Lower lobe of right lung (tissue), 2 donors: ENCODE measurements at places on chromosomes 5 and 9. TPM values are rescaled to one million over a fixed set of nuclear protein-coding genes. Genes with fewer than 3 reads are reported as not detected.

DNA sequence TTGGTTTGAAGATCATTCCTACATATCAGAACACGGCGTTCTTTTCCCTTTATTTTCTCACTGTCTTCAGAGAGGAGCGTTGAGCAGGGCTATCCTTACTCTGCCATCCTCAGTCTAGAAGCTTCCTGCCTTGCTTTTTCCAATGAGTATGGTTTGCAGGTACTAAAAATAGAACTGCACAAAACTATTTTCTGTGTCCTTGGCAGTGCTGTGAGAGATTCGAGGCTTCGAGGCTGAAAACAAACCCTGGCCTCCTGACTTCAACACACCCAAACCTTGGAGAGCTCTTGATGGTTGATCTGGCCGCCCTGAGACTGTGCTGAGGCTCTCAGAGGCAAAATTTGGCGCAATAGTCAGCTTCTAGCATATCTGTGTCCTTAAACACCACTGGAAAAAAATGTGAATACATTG lies 78.9 kb downstream of the GOLPH3 start:
- H3K4me3 ChIP-seq = no peak overlapping the region
- no peak for DNase-seq
- peaks cover 22% of the 10 kb centered on the region for H3K4me1 ChIP-seq
- H3K27ac ChIP-seq = no peak overlapping the region

DNA sequence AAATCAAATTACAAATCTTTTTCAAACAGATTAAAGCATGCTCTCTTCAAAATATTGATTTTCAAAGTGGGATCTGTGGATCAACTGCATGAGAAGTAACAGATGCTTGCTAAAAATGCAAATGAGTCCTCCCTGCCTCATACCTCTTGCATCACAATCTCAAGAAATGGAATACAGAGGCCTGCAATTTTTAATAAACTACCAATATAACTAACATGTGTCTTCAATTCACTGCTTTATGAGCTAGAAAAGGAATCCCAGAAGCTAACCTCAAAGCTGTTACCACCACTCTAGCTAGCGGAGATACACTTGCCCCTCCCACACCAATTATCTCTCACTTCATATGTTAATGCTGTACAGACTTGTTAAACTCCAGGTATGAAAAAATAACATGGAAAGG lies 9.6 kb downstream of the OR13C5 start:
- no peaks in the 10 kb centered on the region for H3K4me1 ChIP-seq
- no peak for DNase-seq
- no peak overlapping the region for H3K27ac ChIP-seq
- H3K27me3 ChIP-seq = no peaks in the 10 kb centered on the region
- no peak overlapping the region for H3K4me3 ChIP-seq
- no peaks in the 10 kb centered on the region for H3K36me3 ChIP-seq

DNA sequence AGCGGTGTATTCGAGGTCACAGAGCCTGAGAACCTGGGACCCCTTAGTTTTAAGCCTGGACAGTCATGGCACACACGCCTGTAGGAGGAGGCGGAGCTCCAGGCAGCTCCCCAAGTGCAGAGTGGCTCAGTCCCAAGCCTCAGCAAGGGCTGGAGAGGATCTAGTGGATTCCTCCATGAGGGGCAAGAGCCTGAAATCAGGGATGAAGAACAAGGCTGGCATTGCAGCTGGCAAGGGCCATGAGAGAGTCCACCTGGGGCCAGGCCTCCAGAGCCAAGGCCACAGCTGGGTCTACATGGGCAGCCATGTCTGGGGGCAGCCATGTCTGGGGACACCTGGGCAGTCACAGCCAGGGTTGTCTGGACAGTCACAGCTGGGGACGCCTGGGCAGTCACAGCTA lies 21.9 kb downstream of the ADAMTSL2 start:
- DNase-seq = no peak
- H3K4me1 ChIP-seq = peaks cover 44% of the 10 kb centered on the region
- no peak overlapping the region for H3K4me3 ChIP-seq
- peaks cover 21% of the 10 kb centered on the region for H3K36me3 ChIP-seq
- no peaks in the 10 kb centered on the region for H3K27me3 ChIP-seq

DNA sequence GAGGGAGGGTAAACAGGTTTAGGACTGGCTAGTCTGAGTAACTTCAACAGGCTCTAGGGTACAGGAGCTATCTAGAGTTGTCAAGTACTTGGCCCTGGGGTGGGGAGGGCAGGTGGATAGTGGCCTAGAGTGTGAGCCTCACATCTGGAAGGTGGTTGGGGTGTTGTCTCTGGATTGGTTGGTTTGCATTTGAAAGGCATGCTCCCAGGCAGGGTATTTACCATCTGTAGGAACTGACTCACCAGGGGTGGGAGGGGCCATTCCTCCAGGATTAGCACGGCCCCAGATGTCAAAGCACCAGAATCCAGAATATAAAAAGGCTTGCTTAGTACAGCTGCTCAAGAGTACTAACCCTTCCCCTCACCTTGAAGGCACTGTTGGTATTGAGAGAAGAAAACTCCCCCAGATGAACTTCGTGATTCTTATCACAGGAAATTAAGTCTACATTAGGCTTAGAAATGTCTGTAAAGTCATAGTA lies 193.3 kb downstream of the NTRK2 start:
- DNase-seq = peak; percentile 43
- H3K4me1 ChIP-seq = no peaks in the 10 kb centered on the region
- no peaks in the 10 kb centered on the region for H3K36me3 ChIP-seq
- H3K27me3 ChIP-seq = no peaks in the 10 kb centered on the region
- no peak overlapping the region for H3K4me3 ChIP-seq

DNA sequence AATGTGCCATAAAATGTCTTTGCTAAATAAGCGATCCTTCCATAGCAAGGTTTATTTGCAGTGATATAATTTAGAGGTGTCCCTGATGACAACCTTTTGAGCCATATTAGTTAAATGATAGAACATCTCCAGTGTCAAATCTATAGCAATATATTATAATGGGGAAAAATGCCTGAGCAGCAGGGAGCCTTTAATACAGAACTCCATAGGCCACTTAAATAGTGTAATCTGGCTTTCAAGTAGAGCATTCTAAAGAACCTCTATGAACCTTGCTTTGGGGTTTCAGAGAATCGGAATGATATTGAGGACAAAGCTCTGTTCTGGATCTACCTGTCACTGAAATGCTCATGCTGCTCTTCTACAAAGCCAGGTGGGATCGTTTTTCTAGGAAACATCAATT lies 96.7 kb upstream of the MEF2C start:
- H3K36me3 ChIP-seq = no peaks in the 10 kb centered on the region
- DNase-seq = no peak
- H3K27me3 ChIP-seq = no peaks in the 10 kb centered on the region
- H3K4me3 ChIP-seq = no peak overlapping the region
- no peaks in the 10 kb centered on the region for H3K4me1 ChIP-seq
- H3K27ac ChIP-seq = no peak overlapping the region

- DNase-seq = no peak
- H3K4me3 ChIP-seq = no peak overlapping the region
- no peaks in the 10 kb centered on the region for H3K27me3 ChIP-seq
- no peak overlapping the region for H3K27ac ChIP-seq
Observed at GRCh38 chr9:77833561-77834429, 185.7 kb upstream of the GNA14 start.

GRCh38 chr9:107323836-107324585 lies 40.9 kb downstream of the RAD23B start:
- no peaks in the 10 kb centered on the region for H3K27me3 ChIP-seq
- H3K4me3 ChIP-seq = no peak overlapping the region
- H3K27ac ChIP-seq = no peak overlapping the region
- H3K36me3 ChIP-seq = peaks cover 72% of the 10 kb centered on the region
- H3K4me1 ChIP-seq = no peaks in the 10 kb centered on the region
- DNase-seq = no peak

DNA sequence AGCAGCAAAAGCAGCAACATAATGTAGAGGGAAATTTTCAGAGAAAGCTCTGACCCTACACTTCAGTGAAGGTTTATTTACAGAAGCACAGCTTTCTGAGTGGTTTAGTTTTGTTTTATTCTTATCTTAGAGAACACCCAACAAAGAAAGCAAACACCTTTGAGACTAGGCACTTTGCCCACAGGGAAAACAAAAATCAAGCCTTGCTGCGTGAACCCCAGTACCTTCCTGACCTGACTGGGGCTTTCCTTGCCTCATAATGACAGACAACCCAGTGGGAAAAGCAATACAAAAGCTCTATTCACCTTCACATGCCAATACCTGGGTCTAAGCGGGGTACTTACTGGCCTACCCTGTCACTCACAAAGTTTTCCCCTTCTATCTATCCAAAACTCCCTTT lies 189.8 kb downstream of the HINT1 start:
- no peaks in the 10 kb centered on the region for H3K36me3 ChIP-seq
- H3K4me3 ChIP-seq = no peak overlapping the region
- H3K4me1 ChIP-seq = no peaks in the 10 kb centered on the region
- no peak overlapping the region for H3K27ac ChIP-seq
- DNase-seq = no peak

GRCh38 chr5:32566319-32567111 lies 18.8 kb upstream of the SUB1 start:
- H3K27ac ChIP-seq = no peak overlapping the region
- H3K36me3 ChIP-seq = no peaks in the 10 kb centered on the region
- no peak overlapping the region for H3K4me3 ChIP-seq
- H3K4me1 ChIP-seq = no peaks in the 10 kb centered on the region

GRCh38 chr9:105890046-105890822 lies 195.9 kb downstream of the TMEM38B start:
- H3K4me3 ChIP-seq = no peak overlapping the region
- H3K36me3 ChIP-seq = no peaks in the 10 kb centered on the region
- no peak for DNase-seq

DNA sequence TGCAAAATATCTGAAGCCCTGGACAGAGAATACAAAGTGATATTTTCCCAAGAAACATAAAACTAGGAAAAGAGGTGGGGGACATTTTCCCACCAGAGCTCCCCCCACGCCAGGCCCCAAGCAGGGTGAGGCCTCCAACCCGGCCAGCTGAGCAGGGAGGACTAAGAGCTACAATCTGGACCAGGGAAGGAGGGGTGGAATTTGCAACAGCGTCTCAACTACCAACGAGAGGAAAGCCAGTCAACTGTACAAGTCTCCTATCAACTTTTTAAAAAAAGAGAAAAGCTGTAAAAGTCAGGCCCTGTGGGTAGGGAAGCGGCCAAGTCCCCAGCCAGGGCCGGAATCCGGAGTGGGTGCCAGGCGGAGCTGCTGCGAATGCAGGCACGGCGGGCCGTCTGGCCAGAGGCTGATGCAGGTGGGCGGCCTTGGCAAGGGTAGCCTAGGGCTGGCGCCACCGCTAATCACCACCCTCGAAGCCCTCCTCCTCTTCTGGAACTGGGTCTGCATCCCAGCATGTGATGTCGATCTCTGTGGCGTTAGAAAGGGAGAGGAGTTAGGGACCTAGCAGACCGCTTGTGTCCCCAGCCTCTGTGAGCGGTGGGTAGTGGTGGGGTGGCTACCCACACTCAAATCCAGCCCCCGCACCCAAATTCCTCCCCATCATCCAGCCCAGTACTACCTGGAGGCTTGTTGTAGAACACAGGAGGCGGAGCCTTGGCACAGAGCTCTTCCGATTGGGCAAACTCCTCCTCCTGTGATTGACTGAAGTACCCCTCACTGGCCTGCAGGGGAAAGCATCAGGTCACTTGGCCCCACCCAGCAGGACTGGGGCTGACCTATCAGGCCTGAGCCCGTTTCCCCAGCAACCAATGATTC lies 10.6 kb downstream of the PRR7 start:
- H3K36me3 ChIP-seq = peaks cover 19% of the 10 kb centered on the region
- H3K27ac ChIP-seq = no peak overlapping the region
- DNase-seq = peak; percentile 83
- H3K27me3 ChIP-seq = peaks cover 6% of the 10 kb centered on the region

DNA sequence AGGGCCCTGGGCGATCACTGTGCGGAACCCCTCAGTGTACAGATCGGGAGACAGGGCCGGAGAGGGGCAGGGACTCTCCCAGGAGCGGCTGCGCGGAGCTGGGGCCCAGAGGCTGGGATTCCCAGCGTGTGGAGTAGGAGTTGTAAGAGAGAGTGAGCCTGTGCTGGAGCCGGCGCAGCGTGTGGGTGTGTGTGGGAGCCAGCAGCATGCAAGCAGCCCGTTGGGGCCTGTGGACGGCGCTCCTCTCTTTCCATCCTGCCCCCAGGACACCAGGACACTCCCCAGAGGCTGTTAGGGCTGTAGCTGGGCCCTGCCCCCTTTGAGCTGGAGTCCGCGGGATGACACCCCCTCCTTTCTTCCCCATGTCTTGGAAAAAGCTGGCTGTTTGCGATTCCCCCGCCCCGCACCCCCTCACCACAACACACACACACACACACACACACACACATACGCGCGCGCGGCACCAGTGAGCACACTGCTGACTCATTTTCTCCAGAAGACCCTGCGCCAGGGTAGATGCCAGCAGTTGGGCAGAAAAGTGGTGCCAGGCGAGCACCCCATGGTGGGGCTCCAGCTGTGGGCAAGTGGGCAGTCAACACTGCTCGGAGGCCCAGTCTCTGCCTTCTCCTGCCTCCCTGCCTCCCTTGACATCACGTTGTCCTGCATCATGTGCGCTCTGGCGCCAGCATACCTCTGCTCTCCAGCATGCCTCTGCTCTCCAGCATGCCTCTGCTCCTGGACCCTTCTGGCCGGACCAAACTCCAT lies 1.5 kb downstream of the COL27A1 start:
- H3K27me3 ChIP-seq = peaks cover 36% of the 10 kb centered on the region
- H3K27ac ChIP-seq = no peak overlapping the region
- peaks cover 20% of the 10 kb centered on the region for H3K4me1 ChIP-seq
- DNase-seq = peak; percentile 64

DNA sequence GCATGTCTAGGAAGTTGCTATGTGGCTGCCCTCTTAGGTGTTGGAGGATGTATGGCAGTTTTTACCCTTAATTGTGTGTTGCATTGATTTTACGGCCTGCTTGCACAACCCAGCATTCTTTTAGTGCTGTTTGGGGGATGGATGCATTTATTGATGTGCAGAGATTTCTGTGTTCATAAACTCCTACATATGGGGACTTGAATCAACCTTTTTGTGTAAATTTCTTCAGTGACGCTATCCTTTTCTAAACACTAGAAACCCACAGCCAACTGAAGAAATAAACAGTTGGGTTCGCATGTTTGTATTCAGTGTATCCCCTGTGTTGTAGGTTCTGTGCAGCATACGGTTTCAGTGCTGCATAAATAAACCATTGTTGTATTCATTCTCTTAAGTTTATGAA lies 263.7 kb downstream of the RASEF start:
- H3K36me3 ChIP-seq = no peaks in the 10 kb centered on the region
- no peak overlapping the region for H3K27ac ChIP-seq
- H3K27me3 ChIP-seq = no peaks in the 10 kb centered on the region
- H3K4me1 ChIP-seq = no peaks in the 10 kb centered on the region
- no peak overlapping the region for H3K4me3 ChIP-seq

GRCh38 chr5:58064801-58065200 lies 395.1 kb downstream of the PLK2 start:
- H3K36me3 ChIP-seq = no peaks in the 10 kb centered on the region
- H3K4me3 ChIP-seq = no peak overlapping the region
- H3K27ac ChIP-seq = no peak overlapping the region
- H3K4me1 ChIP-seq = no peaks in the 10 kb centered on the region
- H3K27me3 ChIP-seq = no peaks in the 10 kb centered on the region

FBLL1 gene
- not detected for total RNA-seq

HARS1 gene
- total RNA-seq = 44.5 TPM

SLC6A7 gene
- total RNA-seq = not detected

RFESD gene
- 1.7 TPM for total RNA-seq

PPP2R2B gene
- total RNA-seq = 0.95 TPM

TMEM141 gene
- 57.2 TPM for total RNA-seq
